GM19239 (cell line): ENCODE measurements at places on chromosomes 7 and 10.

DNA sequence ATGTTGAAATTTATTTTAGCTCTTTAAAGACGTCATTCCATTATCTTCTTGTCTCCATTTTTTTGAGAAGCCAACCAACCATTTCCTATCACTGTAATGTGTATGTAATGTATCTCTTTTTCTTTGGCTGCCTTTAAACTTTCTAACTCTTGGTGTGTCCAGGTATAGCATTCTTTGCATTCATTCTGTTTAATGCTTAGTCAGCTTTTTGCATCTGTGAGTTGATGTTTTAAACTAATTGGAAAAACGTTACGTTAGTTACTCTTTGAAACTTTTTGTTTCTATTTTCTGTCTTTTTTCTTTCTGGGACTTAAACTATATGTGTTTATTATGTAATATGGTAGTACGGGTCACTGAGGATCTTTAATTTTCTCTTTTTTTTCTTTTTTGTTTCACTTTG is 77.4 kb upstream of the PPP1R9A start:
- DNase-seq, result no peak

DNA sequence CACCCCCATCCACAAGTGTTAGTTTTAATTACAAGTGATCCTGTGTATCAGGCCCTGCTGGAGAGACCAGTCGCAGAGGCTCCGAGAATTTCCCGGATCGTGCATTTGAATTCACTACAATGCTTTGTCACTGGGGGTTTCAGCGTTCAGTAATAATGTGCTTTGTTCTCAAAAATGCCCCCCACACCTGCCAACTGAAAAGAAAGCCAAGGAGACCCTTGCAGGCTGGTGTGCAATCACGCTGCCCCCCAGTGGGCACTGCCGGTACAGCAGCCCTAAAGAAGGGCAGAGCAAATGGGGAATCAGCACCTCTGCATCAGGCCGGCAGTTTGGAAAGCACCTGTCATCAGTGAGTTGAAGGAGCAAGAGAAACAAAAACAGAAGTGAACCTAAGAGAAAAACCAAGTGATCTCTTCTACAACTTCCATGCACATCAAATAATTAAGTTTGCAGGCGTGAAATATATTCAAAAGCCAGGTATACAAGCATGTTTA is 177.6 kb downstream of the PARD3 start:
- DNase-seq, result peak; percentile 30

- no peak for DNase-seq
Measured at GRCh38 chr7:122803323-122803722, 82.9 kb downstream of the CADPS2 start.

GRCh38 chr10:5932345-5932744 is 42.3 kb downstream of the FBH1 start:
- DNase-seq, result no peak

- no peak for DNase-seq
Measured at GRCh38 chr7:149569025-149569725, 71.6 kb upstream of the ZNF746 start.

DNA sequence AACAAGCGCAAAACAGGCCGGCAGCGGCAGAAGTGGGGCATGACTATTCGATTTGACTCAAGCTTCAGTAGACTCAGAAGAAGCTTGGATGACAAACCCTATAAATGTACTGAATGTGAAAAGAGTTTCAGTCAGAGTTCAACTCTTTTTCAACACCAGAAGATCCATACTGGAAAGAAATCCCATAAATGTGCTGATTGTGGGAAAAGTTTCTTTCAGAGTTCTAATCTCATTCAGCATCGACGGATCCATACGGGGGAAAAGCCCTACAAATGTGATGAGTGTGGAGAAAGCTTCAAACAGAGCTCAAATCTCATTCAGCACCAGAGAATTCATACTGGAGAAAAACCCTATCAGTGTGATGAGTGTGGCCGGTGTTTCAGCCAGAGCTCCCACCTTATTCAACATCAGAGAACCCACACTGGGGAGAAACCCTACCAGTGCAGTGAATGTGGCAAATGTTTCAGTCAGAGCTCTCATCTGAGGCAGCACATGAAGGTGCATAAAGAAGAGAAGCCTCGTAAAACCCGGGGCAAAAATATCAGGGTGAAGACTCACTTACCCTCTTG is 2.8 kb downstream of the ZNF22 start:
- no peak for DNase-seq

DNA sequence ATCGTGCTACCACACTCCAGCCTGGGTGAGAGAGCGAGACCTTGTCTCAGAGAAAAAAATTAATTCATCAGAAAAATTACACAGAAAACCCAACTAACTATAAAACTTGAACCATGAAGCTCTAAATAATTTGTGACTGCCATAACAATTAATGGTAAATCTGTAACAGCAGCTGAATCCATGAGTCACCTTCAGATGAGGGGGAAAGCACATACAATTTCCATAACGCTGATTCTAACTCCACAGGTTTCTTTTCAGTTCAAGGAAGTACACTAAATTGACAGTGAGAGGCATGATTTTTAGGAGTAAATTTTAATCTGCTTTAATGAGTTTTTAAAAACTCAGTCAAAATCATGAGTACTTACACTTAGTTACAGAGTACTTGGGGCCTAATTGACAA is 120.1 kb upstream of the NOBOX start:
- DNase-seq, result no peak

DNA sequence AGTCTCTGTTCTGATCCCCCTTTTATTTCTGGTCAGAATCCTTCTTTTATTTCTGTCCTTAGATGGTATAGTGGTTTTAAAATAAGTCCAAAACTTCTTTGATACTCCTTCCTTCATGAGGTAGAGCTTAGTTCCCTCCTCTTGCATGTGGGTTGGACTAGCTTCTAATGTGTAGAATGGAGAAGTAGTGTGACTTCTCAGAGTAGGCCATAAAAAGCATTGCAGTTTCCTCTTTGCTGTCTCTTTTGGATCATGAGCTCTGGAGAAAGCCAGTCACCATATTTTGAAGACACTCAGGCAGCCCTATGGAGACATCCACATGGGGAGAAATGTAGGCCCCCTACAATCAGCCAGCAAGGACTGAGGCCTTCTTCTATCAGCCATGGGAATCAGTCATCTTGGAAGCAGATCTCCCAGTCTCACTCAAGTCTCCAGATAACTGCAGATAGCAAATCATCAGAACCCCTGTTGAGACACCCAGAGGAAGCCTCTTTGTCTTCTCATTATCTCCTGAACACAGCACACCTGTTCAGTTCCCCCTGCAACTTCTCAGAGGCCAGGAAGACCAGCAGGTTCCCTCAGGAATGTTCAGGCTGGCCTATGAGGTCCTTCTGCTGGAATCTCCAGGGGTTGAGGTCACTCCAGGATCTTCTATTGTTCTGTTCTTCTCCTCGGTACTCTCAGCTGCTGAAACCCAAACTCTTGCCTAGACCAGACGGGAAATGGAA is 511.9 kb upstream of the ZMIZ1 start:
- DNase-seq, result no peak

- DNase-seq, result no peak
Measured at GRCh38 chr7:109696723-109697122, 1127.0 kb downstream of the DNAJB9 start.

DNA sequence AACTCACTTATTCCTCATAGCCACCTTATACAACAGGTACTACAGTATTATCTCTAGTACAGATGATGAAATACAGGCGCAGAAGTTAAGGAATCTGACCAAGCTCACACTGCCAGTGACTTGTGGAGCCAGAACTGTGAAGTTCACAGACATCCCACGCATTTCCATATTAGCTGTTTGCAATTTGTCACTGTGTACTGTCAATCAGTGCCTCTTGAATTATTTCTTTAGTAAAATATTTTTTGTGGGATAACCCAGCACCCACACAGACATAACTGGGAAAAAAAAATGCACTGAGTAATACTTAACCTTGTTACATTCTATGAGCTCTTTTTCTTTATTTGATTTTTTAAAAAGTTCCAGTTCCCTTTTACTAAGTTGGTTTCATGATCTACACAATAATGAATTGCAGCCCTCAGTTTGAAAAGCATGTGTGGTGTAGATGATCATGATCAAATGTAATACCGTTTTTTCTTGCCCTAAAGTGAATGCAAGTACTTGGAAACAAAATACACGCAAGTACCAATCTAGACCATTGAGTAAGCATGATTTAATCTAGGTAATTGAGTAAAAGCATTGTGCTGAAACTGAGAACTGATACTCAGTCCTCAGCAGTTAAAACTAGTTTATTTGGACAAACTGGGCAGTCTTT is 14.1 kb downstream of the CUL1 start:
- no peak for DNase-seq

DNA sequence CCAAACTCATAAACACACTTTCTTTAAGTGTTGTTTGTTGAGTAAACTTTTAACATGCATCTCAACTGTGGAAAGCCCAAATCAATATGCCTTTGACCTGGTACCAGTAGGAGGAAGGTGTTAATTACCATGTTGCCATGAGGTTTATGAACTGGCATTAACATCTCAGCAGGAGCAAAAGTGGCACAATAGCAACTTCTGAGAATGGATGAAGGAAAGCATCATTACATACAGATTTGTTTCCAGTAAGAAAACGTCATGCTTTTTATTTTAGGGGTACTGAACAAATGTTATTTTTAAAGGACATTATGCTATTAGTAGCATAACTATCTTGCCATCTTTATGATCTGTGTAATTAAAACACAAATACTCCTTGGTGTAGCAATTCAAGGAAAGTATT is 51.1 kb downstream of the ARMC3 start:
- DNase-seq, result no peak

DNA sequence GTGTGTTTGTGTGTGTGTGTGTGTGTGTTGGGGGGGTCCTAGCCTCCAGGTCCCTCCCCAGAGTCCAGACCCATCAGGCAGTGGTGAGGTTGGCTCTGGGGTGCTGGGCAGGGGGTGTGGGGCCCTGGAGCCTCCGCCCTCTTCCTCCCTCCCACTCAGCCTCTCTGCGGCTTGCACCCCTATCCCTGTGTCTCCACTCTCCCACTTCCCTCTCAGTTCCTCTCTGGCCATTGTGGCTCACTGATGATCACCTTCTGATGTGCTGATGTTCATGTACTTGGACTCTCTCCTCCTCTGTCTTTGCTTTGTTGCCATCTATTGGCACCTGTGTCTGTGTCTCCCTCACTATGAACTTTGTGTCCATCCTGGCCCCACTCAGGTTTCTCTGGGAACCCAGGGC is 298.7 kb downstream of the ZEB1 start:
- no peak for DNase-seq

- no peak for DNase-seq
Measured at GRCh38 chr10:128843972-128844371, 623.1 kb upstream of the MGMT start.

GRCh38 chr10:133143200-133143533 is 16.9 kb upstream of the KNDC1 start:
- DNase-seq, result no peak

GRCh38 chr10:70212879-70213278 is 20.4 kb downstream of the PPA1 start:
- DNase-seq, result no peak

DNA sequence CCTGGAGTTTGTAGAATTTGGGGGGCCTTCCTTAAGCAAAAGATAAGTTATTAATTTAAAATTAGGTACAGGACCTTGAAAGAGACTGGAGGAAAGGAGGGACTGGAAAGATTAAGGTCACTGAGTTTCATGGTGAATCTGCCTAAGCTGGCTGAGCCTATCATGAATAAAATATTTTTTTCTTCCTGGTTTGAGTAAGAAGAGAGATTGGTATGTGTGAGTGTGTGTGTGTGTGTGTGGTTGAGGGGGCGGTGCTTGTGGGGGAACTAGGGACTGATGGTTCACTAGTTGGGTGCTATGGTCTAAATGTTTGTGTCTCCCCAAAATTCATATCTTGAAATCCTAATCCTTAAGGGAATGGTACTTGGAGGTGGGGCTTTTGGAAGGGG is 142.5 kb upstream of the PRKCQ start:
- DNase-seq, result no peak
